ENCODE measurements at places on chromosomes 2 and 18. TPM values are rescaled to one million over a fixed set of nuclear protein-coding genes. Genes with fewer than 3 reads are reported as not detected.
A peak's percentile ranks its signal among the peaks of the same experiment; 100 is the strongest.

- no peak for DNase-seq
These were observed 68.6 kb upstream of the LPIN2 start for GRCh38 chr18:3081584-3081991.

DNA sequence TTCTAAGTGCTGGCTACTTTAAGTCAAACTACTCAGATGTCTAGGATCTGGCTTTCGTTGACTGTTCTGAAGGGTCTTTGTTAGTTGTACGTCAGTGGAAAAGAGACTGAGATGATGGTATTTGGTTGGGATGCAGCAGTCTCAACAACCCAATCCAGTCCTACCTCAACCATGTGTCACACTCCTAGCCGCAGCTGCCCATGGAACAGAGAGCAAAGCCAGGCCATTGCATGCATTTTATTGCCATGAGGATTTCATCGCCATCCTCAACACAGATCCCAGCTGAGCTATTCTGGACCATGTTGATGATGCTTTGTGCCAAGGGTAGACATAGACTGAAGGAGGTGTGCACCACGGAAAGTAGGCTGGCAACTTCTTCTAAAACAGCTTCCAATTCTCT is 97.3 kb upstream of the STK39 start:
- no peak for DNase-seq

DNA sequence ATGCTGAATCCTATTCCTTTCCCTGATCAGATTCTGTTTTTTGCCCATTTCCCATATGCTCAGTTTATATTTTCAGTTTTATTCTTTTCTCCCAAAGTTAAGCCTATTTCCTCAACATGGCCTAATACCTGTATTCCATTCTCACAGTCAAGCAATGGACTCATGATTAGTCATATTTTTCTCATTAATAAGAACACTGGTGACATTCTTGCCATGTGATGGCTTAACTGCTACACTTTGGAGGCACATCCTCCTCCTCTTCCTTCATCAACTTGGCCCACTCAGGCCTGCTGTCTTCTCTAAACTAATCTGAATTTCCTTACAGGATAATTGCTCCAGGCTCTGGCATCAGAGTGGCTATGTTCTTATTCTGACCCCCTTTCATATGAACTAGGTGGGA is 679.2 kb downstream of the NYAP2 start:
- DNase-seq = no peak

GRCh38 chr18:44887227-44887631 is 206.5 kb downstream of the SETBP1 start:
- peak; percentile 52 for DNase-seq

GRCh38 chr2:66845307-66845706 is 410.4 kb downstream of the MEIS1 start:
- DNase-seq = no peak

The IL36B gene
- total RNA-seq = not detected

The GBX2 gene
- not detected for total RNA-seq

The SH3RF3 gene
- total RNA-seq = 3.7 TPM

The CD8B2 gene
- 0.16 TPM for total RNA-seq
